ENCODE measurements at places on chromosomes 3 and 15.

DNA sequence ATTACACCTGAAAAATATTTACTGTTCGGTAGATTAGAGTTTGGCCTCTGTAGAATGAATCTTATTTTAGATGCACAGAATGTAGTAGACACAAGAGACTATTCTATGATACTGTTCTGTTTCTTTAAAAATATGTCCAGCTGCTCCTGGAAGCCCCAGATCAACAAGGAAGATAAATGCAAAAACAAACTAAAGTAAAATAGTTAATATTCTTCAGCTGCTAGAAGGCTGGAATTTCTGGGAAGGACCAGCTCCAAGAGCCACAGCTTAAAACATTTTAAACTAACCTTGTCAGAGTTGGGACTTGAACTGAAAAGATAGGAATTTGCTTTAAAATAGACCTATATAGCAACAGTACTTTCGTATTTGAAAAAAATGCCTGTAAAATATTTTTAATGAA, 277.9 kb downstream of the PTPRG start:
- no peak for DNase-seq

- no peak for DNase-seq
Measured at GRCh38 chr15:86903642-86904421, 824.2 kb downstream of the AGBL1 start.

- no peak for DNase-seq
Measured at GRCh38 chr3:36381311-36381956, 1.1 kb downstream of the STAC start.

- no peak for DNase-seq
Measured at GRCh38 chr3:153513236-153513635, 351.2 kb downstream of the RAP2B start.

DNA sequence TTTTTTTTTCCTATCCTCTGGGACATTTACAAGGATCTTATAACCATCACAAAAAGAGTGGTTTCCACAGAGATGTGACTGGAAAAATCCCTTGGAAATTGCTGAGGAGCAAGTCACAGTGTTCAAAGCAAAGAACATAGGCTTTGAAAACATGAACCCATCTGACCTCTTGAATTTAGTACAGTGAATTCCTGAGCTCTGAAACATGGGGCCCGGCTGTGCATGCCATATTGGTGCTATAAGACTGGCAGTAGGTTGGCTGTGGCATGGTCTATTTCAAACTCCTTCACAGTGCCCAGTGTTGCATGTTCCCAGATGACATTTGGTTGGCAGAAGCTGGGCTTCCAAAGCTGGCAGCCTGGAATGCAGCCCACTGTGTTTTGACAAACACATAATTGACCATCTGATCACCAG, 202.2 kb downstream of the TIGIT start:
- no peak for DNase-seq

All from small intestine (tissue), 16 donors.